NCI-H187 (cell line): ENCODE measurements at places on chromosomes 4 and X.

DNA sequence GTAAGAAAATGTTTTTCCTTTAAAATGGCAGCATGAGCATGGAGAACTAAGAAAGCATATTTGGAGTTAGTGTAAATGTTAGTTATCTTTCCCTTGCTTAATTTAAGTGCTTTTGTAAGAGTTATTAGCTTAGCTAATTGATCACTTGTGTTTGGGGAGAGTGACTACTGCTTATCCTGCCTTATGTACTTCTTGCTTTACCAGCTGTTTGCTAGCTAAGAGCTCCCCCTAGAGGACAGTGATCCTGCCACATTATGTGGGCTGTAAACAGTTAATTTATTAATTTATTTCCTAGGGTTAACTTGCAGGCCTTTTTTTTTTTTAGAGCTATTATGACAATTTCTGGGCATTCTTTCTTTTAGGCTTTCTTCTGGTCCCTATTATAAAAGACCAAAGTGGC, 435.8 kb downstream of the MAGEB5 start:
- no peak for DNase-seq

- DNase-seq: no peak
Observed at GRCh38 chr4:95798003-95798402, 41.9 kb upstream of the PDHA2 start.

DNA sequence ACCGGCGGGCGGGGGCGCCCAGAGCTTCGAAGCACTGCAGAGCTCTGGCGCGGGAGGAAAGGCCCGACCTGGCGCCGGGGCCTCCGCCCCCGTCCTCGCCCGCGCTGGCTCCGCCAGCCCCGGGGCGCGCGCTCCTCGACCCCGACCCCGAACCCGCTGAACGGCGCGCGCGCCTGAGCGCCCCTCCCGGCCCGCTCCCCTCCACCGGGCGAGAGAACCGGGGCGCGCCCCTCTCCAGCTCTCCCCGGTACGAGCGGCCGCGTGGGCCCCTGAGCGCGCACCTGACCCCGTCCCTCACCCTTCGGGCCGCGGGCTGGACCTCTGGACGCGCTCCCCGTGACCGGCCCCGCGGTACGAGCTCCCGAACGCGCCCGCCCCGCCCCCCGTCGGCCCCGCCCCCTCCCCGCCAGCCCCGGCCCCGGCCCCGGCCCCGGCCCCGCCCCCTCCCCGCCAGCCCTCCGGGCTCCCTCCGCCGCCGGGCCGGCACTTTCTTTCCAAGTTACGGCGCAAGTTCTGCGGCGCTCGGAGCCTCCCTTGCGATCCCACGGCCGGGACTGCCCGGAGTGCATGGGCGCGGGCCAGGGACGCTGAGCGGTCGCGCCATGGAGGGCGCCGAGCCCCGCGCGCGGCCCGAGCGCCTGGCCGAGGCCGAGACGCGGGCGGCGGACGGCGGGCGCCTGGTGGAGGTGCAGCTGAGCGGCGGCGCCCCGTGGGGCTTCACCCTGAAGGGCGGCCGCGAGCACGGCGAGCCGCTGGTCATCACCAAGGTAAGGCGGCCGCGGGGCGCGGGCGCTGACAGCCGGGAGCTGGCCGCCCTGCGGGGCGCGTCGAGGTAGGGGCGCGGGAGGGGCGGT, at the start of gene SHROOM2:
SHROOM2 (plus strand) TSS at position 486 of the 854 bp plus-strand sequence; CDS start at position 603, 117 bp downstream.
- no peak for DNase-seq

- DNase-seq: no peak
Observed at GRCh38 chrX:118536687-118537461, 41.3 kb downstream of the DOCK11 start.

DNA sequence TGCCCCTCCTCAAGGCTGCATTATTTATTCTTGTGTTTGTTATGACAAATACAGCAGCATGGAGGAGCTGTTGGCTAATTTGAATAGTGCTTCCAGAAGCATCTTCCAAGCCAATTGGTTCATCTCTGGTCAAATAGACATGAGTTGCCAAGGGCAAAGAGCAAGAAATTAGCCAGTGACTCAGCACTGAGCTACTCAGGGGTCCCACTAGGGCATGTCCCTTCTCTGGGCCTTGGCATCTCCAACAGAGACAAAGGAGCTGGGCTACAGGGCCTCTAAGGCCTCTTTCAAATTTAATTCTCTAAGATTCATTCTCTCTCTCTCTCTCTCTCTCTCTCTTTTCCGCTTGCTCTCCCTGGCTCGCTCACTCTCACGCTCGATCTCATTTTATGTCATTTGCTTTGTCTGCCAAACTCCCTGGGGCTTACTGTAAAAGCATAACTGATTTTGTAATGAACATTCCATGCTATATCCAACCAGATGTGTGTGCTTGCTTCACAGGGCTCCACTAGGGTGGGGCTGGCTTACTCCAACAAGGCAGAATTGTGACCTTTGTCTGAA, 86.7 kb upstream of the MAGEA4 start:
- DNase-seq: no peak

GRCh38 chr4:83552924-83553323, 17.0 kb downstream of the GPAT3 start:
- no peak for DNase-seq

DNA sequence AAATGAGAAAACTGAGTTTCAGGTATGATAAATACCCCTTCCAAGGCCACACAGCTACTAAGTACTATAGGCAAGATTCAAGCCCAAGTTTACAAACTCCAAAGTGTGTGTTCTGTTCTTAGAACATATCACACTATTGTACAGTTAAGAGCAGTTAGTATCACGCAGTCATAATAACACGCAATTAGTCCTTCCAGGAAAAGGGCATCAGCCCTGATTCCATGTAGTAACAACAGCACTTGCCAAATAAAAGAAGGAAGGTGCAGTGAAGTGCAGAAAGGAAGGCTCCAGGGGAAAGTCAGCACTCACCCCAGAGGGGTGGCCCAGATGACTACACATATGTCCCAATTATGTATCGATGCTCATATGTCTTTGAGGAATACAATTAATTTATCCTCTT, 4.4 kb downstream of the TASL start:
- no peak for DNase-seq

GRCh38 chrX:46770000-46770816, 11.3 kb upstream of the SLC9A7 start:
- DNase-seq: no peak

DNA sequence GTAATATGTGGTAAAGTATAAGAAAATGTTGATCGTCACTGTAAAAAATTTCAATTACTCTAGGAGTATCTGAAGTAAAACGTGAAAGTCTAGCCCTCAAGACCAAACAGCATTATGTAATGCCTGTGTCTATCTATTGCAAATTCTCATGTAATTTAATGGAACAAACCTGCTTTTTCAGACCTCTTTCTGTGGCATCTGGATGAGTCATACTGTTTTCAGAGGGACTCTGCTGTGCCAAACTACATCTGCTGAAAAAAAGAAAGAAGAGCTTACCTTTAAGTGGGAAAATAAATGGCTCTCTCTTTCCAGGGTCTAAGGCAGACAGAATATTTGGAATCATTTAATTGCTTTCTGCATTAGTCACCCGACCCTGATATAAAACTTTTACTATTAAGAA, 89.8 kb upstream of the ARMCX2 start:
- DNase-seq: no peak

GRCh38 chr4:168795346-168795745, 214.7 kb downstream of the CBR4 start:
- no peak for DNase-seq

DNA sequence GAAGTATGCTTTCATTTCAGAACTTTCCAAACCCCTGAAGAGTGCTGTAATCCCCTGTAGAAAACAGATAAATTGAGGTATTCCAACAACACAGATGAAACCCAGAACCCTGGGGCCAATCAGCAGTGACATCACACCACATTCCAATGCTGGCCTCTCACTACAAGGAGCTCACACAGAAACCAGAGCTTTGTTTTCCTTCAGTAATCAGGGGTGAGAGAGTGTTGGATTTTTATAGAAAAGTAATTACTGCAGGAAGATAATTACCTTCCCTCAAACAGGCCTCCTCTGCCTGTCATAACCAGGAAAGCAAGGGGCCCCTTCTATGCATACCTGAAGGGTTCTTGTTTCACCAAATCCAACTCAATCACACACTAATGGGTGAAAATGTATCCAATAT, 246.2 kb downstream of the SCFD2 start:
- no peak for DNase-seq

DNA sequence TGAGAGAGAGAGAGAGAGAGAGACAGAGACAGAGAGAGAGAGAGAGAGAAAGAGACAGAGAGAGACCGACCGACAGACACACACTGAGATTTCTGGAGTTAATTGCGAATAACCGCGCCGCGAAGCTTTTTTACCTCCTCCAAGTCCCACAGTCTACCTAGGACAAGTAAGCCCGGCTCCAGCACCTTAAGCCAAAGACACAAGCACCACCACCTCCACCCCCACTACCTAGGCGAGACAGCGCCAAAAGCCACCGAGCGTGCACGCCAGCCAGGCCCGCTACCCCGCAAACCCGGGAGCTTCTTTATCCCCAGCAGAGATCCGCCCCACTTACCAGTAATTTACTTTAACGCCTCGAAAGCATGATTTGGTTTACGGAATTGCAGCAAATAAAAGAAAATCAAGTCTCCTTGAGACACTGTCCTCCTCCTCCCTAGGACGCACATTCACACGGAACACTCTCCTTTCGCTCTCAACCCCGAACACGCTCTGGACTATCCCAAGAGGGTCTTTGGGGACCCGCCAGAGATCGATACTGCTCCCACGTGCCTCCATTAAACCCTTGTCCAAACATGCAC, 649.6 kb upstream of the DIPK2B start:
- no peak for DNase-seq

GRCh38 chr4:102735582-102735981, 25.2 kb downstream of the MANBA start:
- DNase-seq: no peak

DNA sequence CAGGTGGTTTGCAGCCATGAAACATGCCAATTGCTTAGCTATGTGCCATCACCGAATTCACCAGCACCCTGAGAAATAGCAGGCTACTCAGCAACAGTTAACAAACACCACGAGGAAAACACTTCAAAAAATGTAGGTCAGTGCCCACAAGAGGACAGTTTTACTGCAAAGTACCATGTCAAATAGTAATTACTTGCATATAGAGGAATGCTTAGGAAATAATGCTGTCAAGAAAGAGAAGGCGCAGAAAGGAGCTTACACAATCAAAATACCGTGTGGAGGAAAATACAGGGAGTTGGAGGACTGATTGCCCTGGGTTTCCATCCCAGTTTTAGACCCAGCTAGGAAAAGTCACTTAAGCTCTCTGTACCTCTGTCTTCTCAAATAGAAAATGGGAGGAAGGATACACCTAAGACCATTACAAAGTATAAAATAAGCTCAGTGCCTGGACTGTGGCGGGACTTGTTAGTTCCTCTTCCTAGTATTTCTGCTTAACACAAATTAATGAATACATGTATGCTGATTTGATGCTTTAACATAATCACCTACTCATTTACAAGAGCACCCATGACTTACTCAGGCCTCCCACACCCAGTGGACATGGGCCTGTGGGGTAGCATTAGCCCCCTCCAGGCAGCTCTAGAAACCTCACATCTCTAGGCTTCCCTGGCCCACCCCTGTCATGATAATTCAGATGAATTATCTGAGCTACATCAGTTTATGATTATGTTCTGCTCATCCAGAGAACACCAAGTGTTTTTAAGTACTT, 44.5 kb upstream of the IL21 start:
- DNase-seq: no peak

- DNase-seq: no peak
Observed at GRCh38 chrX:153342762-153343558, 9.0 kb downstream of the ZNF275 start.

- peak; percentile 10 for DNase-seq
Observed at GRCh38 chrX:130079824-130080406, 30.4 kb downstream of the ELF4 start.

DNA sequence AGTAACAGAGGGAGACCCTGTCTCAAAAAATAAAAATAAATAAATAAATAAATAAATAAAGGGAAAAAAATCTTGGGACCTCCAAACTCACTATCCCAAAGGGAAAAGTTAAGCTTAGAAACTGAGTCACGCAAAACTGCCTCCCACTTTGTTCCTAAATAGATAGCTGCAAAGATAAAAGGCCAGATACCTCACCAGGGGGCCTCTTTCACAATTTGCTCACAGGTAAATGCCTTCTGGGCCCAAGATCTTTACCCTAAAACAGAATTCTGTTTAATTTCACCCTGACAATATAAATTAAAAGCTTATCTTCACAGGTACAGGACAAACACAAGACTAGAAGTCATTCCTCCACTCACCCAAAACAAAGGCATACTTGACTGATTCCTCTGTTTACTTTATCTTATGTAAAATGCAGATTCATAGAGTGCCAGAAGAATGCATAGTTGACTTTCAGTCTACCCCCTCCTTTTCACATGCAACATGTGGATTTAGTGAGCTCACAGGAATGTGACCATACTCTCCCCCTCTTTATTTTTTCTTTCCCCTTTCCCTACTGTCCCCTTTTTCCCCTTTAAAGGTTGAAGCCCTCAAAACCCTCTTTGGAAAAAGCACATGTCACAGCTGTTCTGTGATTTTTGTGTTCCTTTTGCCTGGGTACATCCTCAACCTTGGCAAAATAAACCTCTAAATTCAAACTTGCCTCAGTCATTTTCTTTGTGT, 23.4 kb downstream of the ELF2 start:
- no peak for DNase-seq

DNA sequence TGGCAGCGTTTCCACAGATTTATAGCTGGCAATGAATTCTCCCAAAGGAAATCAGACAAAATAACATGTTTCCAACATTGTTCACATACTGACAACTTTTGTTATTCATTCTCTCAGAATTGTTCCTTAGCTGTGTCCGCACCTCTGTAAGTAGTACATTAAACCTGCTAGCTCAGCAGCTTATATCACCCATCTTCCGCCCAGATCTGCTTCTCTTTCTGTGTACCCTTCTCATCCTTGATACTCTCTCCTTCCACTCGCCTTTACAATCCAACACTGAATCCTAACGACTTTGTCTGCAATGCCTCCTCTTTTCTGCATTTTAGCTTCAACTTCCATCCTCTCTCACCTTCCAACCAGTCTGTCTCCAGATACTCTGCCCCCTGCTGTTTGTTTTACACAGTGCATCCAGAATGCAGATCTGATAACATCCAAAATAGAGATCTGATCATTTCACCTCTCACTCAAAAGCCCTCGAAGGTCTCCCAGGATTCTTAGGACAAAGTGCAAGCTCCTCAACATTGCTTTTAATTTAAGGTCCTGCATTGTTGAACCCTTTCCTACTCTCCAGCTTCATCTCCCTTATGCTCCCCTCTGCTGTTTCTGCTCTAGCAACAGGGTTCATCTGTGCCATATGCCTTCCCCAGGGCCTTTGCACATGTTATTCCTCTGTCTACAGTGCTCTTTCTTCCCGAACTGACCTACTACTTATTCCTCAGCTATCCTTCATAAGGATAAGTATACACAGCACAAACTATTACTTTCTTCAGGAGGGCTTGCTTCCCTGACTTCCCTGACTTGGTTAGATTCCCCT, 67.3 kb upstream of the VBP1 start:
- peak; percentile 11 for DNase-seq

- no peak for DNase-seq
Observed at GRCh38 chrX:87626996-87627395, 109.4 kb downstream of the KLHL4 start.
